DMS79 treated with DMSO at 0.1 percent for 48 hours (cell line): ENCODE measurements at places on chromosomes 6 and 20.

DNA sequence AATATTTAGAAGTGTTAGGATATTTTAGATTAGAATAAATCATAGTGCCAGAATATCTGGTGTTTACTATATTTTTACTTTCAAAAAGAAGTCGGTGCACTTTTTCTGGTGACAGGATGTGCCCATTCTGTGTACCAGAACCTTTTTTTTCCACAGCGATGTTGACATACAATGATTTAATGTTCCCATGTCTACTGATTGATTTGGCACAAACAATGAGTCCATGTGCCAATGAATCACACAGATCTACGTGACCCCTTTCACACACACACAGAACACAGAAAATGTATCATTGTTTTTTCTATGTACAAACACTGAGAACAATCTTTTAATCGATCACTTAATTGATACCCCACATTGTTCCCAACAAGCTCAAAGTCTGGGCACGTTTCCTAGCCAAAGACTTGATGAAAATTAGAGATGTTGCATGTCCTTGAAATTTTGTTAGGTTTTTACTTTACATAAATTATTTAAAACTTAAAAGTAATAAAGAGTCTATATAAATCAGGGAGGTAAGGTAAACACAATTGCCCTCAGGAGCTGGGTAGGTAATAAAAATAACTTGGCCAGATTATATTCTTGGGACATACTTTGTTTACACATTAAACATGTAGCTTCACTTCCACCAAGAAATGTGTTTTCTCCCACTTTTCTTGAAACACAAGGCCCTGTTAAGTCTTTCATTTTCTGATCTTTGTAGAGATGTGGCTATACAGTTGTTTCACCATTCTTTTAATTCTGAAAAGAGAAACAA, 36.4 kb upstream of the SOX4 start:
- no peak for DNase-seq

DNA sequence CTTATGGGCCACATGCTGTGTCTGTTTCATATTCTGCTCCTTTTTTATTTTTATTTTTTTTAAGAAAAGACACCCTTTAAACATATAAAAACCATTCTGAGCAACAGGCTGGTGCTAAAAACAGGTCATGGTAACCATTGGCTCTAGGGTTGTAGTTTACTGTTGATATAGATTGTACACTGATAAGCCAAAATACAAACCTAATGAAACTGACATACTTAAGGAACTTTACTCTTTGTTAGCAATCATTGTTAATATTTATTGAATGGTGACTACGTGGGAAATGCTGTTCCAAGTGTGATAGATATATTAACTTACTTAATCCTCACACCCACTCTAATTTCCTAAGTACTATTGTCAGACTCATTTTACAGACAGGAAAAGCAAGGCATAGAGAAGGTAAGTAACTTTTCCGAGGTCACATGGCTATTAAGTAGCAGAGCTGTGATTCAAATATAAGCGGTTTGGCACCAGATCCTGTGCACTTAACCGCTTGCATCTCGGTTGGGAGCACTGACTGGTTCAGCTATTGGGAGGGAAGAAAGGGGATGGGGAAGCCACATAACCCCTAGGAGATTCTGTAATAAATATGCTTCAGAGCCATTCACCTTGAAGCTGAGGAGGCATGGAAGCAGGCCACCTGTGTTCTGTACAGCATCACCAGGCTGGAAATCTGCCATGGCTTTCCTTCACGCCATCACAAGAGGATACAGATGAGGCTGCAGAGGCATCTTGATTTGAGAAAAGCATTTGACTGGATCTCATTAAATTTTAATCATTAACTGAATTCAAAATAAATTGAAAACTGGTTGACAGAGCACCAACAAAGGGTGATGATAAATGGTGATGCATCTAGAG, 4.9 kb downstream of the TRAF3IP2 start:
- DNase-seq, result peak; percentile 89

- no peak for DNase-seq
Measured at GRCh38 chr20:36777167-36777566, 3.6 kb upstream of the DSN1 start.

DNA sequence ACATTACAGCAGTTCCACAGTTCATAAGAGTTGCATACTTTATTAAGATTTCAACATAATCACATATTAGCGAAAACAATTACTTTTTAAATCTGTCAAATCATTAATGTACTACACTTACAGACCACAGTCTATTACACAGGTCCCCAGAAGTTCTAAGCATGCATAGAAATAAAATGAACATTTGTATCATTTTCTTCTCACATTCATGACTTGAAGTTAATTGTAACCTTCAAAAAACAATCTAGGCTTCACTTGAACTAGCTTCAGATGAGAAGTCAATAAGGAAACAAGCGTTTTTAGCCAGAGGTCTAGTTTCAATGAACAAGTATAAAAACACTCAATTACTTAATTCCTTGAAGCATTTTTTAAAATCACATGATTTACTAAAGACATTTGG, 238.3 kb downstream of the HACE1 start:
- no peak for DNase-seq

GRCh38 chr20:4138056-4138455, 122.7 kb upstream of the RNF24 start:
- DNase-seq, result no peak

DNA sequence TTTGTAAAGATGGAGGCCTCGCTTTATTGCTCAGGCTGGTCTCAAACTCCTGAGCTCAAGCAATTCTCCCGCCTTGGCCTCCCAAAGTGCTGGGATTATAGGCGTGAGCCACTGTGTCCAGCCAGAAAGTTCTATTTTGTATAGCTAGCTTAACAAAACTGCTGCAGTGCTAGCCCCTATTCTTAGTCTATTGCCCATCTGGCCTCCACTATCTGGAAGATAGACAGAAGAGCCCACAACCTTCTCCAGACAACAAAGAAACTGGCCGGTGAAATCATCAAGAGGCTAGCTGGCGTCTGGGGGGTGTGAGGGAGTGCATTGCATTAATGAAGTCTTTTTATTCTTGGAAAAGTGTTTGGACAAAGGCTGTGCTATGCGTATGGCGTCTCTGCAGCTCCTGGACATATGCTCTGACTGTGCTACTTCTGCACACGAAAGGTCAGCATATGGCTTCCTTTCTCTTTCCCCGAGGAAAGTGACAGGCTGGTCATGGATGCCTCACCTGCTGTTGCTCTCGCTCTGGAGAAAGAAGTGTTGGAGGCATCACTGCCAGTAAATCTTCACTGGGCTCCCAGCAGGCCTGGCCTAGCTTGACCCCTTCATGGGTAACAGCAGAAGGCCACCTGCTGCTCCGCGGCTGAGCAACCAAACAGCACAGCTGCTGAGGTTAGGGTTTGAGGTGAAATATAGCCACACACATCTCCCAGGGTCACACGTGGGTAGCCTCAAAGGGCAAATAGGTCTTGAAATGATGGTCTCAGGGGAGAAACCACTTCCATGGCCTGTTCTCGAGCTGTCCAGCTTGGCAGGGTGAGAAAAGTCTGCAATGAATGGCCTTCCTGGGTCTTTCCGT, 95.1 kb upstream of the IYD start:
- DNase-seq, result no peak

DNA sequence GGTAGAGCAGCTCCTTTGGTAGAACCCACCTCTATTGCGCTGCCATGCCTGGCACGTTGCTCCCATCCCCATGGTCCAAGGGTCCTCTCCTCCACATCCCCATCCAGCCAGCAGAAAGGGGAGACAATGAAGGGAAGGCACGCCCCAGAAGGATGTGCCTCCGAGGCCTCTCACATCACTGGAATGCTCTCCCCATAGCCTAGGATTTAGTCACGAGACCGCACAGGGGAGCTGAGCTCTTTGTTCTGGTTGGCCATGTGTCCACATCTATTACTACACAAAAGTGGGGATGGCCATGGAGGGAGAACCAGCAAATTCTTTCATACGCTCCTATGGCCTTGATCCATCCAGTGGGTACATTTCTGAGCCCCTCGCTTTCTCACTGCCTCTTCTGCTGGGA, 60.5 kb upstream of the SALL4 start:
- no peak for DNase-seq

DNA sequence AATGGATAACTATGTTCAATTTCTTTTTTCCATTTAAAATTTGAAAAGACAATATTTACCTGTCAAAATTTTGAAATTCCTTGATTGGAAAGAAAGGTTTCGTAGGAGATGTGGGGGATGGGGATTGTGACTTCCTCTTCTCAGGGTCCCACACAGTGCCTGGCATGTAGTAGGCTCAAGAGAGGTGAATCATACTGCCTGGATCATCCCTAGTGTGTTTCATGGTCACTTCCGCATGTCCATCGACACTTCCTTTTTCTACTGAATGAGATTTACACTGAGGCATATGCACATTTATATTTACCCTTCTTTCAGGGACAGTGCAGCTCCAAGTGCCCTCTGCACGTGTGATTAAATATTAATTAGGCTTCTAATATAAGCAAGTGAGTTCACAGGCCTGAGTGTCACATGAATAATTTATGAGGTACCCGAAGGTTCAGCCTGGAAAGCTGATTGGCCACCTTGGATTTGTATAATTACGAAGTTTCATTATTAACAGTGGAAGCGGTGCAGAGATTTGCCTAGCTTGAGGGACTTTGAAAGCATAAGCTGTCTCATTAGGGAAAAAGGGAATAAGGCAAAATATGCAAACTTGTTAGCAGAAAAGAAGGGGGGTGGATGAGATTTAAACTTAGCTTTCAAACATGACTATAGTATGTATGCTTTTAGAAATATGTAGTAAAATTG, 177.5 kb upstream of the MMS22L start:
- no peak for DNase-seq

DNA sequence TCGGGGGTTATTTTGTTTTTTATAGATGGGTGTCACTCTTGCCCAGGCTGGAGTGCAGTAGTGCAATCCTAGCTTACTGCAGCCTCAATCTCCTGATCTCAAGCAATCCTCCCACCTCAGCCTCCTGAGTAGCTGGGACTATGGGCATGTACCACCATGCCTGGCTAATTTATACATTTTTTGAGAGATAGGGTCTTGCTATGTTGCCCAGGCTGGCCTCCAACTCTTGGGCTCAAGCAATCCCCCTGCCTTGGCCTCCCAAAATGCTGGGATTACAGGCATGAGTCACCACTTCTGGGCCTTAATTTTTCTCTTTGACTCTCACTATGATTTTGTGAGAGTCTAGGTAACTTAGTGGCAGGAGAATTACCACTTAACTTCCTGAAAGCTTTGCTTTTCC, 23.3 kb downstream of the AKAP12 start:
- no peak for DNase-seq

GRCh38 chr6:108348655-108349349, 53.9 kb downstream of the AFG1L start:
- DNase-seq, result no peak

DNA sequence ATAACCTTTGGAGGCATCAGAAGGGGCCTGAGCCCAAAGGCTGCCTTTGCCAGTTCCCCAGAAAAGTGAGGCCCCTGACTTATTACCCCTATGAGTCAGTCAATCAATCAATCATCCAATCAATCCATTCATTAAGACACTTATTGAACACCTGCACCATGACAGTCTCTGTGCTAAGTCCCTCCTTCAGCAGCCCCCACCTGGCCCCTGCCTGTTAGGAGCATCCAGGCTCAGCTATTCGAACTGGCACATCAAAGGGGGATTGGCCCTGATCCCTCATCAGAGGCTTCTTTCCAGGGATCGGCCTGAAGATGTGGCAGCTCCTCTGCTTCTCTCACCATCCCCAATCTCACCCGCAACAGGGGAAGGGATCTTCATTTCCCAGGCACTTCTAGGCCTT, 27.7 kb upstream of the VEGFA start:
- no peak for DNase-seq

GRCh38 chr6:10759312-10759839, 11.8 kb downstream of the TMEM14B start:
- peak; percentile 29 for DNase-seq

DNA sequence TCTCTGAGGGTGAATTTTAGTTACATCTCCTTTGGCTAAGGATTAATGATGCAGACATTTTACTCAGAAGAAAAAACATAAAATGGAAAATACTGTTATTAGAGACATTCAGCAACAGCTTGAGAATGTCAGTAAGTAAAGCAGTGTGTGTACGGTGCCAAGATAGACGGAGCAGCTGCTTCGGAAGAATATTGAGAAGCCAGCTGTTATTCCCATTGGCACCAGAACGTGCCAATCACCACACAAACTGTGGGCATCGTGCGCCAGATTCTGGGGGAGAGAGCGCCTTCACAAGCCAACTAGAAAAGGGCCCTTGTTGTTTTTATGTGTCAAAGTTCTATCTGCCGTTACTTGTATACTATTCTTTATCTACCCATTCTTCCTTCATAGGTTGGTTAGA, 163.4 kb downstream of the MTFR2 start:
- DNase-seq, result no peak

DNA sequence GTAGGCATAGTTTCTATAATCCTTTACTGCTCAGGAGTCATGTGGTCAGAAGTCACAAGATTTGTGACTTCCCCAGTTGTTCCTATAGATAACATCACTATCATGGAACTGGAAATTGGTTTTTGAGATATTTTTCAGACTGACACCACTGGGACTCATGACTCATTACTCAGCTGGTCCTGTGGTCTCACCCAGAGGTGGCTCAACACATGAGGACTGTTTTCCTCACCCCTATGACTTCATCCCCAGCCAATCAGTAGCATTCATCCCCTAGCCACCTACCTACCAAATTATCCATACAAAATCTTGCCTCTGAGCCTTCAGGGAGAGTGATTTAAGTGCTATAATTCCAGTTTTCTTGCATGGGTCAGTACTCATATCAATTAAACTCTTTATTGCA, 1217.7 kb downstream of the EPHA7 start:
- no peak for DNase-seq

GRCh38 chr6:39338397-39338796, 15.9 kb upstream of the KCNK16 start:
- no peak for DNase-seq

GRCh38 chr6:157682856-157683481, 140.1 kb upstream of the SNX9 start:
- no peak for DNase-seq

DNA sequence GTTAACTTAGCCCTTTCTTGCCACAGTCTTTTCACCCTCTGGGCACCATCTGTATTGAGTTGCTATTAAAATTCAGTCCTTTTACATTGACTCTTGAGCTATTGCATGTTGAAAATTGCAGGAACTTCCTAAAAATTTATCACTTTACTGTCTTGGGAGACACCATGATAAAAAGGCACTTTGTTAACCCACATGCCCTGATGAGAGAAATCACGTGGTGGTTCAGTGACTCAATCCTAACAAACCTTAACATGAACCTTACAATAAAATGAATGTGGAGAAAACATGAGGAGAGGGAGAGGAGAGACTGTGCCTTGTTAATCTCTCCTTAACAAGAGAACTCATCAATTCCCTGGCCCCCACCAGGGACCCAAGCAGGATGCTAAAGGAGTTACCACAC, 30.8 kb downstream of the GSTA4 start:
- DNase-seq, result no peak

GRCh38 chr20:1671891-1672669, 14.5 kb upstream of the SIRPG start:
- DNase-seq, result no peak

- peak; percentile 81 for DNase-seq
Measured at GRCh38 chr6:52881996-52882841, 27.3 kb downstream of the GSTA3 start.

- DNase-seq, result no peak
Measured at GRCh38 chr6:106220485-106220884, 105.1 kb downstream of the ATG5 start.
